ENCODE measurements at places on chromosomes 13 and 19. TPM values are rescaled to one million over a fixed set of nuclear protein-coding genes. Genes with fewer than 3 reads are reported as not detected.
A peak's percentile ranks its signal among the peaks of the same experiment; 100 is the strongest.

- H3K4me1 ChIP-seq, result no peaks in the 10 kb centered on the region
- no peak overlapping the region for H3K4me3 ChIP-seq
- H3K27ac ChIP-seq, result no peak overlapping the region
- no peaks in the 10 kb centered on the region for H3K27me3 ChIP-seq
Observed at GRCh38 chr13:39684531-39685137, 29.2 kb downstream of the COG6 start.

GRCh38 chr19:40502647-40503319, 36.0 kb downstream of the SPTBN4 start:
- H3K4me3 ChIP-seq, result no peak overlapping the region
- no peak overlapping the region for H3K27ac ChIP-seq
- H3K27me3 ChIP-seq, result peaks cover 18% of the 10 kb centered on the region
- H3K4me1 ChIP-seq, result no peaks in the 10 kb centered on the region

GRCh38 chr19:42693760-42694350, 46.4 kb downstream of the PSG3 start:
- no peaks in the 10 kb centered on the region for H3K36me3 ChIP-seq
- no peaks in the 10 kb centered on the region for H3K4me1 ChIP-seq
- DNase-seq, result no peak
- peaks cover 4% of the 10 kb centered on the region for H3K27me3 ChIP-seq
- H3K4me3 ChIP-seq, result no peak overlapping the region
- no peak overlapping the region for H3K27ac ChIP-seq

DNA sequence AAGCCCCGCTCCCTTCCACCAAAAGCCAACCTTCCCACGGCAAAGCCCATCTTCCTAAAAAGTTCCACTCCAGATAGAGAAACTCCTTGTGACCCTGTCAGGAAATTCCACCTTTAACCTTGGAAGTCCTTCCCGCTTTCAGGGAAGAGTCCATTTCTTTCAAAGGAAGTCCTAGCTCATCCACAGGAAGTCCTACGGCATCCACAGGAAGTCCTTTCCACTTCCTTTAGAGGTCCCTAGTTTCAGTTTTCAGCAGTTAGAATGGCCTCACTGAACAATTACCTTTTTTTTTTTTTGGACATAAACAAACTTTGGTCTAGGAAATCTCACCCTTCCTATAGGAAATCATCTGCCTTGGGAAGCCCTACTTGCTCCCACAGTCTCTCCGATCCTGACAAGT, 31.7 kb downstream of the TRPM4 start:
- H3K27ac ChIP-seq, result no peak overlapping the region
- H3K4me1 ChIP-seq, result no peaks in the 10 kb centered on the region
- H3K36me3 ChIP-seq, result no peaks in the 10 kb centered on the region
- H3K27me3 ChIP-seq, result peaks cover 7% of the 10 kb centered on the region

GRCh38 chr19:39139305-39139874, 13.8 kb downstream of the PAK4 start:
- no peak overlapping the region for H3K27ac ChIP-seq
- no peaks in the 10 kb centered on the region for H3K36me3 ChIP-seq
- DNase-seq, result no peak
- no peaks in the 10 kb centered on the region for H3K4me1 ChIP-seq
- no peak overlapping the region for H3K4me3 ChIP-seq
- no peaks in the 10 kb centered on the region for H3K27me3 ChIP-seq

GRCh38 chr19:12325690-12326089, 7.7 kb downstream of the ZNF563 start:
- peaks cover 6% of the 10 kb centered on the region for H3K4me1 ChIP-seq
- H3K36me3 ChIP-seq, result peaks cover 10% of the 10 kb centered on the region
- no peaks in the 10 kb centered on the region for H3K27me3 ChIP-seq
- no peak for DNase-seq
- H3K27ac ChIP-seq, result no peak overlapping the region
- H3K4me3 ChIP-seq, result no peak overlapping the region

DNA sequence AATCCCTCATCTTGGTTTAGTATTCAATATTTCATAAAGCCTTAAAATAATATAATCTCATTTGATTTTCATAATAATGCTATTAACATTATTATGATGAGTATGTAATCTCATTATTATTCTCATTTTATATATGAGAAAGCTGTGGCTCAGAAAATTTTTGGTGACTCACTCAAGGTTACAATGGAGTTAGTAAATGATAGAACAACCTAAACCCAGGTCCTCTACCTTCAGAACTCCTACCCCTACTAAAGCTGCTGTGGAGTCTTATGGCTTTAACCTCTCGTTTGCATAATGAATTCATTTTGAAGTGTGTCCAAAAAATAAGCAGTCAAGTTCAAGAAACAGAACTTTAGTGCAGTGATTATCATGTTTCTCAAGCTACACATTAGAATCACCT, 226.3 kb downstream of the TBC1D4 start:
- DNase-seq, result no peak
- H3K27ac ChIP-seq, result no peak overlapping the region
- H3K27me3 ChIP-seq, result no peaks in the 10 kb centered on the region
- no peak overlapping the region for H3K4me3 ChIP-seq
- H3K4me1 ChIP-seq, result no peaks in the 10 kb centered on the region
- no peaks in the 10 kb centered on the region for H3K36me3 ChIP-seq

GRCh38 chr13:51034906-51035305, 76.2 kb downstream of the C13orf42 start:
- peaks cover 3% of the 10 kb centered on the region for H3K27me3 ChIP-seq
- H3K4me1 ChIP-seq, result no peaks in the 10 kb centered on the region
- no peak overlapping the region for H3K27ac ChIP-seq

DNA sequence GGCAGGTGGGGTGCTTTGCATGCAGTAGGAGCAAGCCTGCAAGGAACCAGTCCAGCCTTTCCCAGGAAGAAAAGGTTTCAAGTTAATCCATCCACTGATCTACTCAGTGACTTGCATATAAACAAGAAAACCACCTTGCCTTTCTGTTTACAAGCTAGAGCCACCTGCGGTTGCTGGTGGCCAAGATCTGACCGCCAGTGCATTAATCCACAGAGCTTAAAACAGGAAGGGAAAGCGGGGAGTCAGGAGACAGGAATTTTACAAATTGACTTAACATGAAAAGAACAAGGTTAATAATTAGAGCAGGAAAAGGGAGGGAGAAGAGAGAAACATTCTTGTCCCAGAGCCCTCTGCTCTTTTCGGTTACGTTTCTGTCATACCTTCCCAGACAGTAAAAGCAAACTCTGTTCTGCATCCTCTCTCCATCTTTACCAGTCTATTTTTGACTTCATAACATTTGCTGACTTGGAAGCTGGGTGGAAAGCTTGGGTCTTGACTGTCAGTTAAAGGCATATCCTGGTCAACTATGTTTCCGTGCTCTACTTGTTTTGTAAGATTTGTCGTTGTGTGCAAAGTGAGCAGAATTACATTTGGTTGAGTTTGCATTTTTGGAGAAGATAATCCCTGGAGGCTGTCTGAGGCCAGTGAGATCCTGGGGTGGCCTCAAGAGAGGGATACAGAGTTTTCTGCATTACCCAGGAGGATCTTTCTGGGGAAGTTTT, 760.6 kb downstream of the EFNB2 start:
- no peak overlapping the region for H3K27ac ChIP-seq
- no peak overlapping the region for H3K4me3 ChIP-seq
- DNase-seq, result no peak
- H3K27me3 ChIP-seq, result no peaks in the 10 kb centered on the region
- no peaks in the 10 kb centered on the region for H3K4me1 ChIP-seq
- no peaks in the 10 kb centered on the region for H3K36me3 ChIP-seq

GRCh38 chr19:1518471-1518870, 5.4 kb upstream of the PLK5 start:
- peaks cover 25% of the 10 kb centered on the region for H3K27me3 ChIP-seq
- no peak for DNase-seq
- H3K4me3 ChIP-seq, result no peak overlapping the region
- no peak overlapping the region for H3K27ac ChIP-seq
- peaks cover 3% of the 10 kb centered on the region for H3K4me1 ChIP-seq
- H3K36me3 ChIP-seq, result no peaks in the 10 kb centered on the region

DNA sequence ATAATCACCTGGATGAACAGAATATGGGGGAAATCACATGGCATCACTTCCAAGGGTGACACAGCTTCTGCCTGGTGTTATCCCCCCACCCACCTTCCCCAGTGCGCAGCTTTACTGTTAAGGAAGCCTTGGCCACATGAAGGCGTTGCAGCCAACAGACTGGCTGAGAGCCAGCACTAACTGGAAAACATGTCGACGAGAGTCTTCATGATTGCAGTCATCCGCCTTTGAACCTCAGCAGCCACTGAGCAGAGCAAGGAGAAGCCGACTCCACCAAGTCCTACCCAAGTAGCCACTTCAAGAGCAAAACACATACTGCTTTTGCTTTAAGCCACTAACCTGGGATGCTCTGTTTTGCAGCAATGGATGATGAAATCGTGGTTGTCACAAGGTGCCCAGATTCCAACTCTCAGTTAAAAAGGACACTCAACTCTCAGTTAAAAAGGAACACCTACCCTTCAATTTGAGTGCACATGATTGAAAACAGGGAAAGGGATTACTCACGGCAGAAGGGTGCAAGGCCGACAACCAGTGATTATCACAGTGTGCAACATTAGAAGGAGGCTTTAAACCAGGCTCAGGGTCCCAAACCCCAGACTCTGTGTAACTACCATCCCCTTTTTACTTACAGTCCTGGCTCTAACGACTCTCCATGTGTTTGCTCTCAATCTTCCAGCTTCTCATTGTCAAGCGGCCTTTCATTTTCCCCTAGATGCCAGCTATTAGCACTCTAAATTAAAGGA, 149.1 kb downstream of the KLF12 start:
- H3K4me3 ChIP-seq, result no peak overlapping the region
- no peaks in the 10 kb centered on the region for H3K27me3 ChIP-seq
- H3K4me1 ChIP-seq, result peaks cover 12% of the 10 kb centered on the region
- no peak for DNase-seq

GRCh38 chr13:113901642-113902041, 37.8 kb upstream of the GAS6 start:
- no peak overlapping the region for H3K27ac ChIP-seq
- H3K4me3 ChIP-seq, result no peak overlapping the region
- H3K36me3 ChIP-seq, result no peaks in the 10 kb centered on the region
- H3K4me1 ChIP-seq, result no peaks in the 10 kb centered on the region
- no peak for DNase-seq

DNA sequence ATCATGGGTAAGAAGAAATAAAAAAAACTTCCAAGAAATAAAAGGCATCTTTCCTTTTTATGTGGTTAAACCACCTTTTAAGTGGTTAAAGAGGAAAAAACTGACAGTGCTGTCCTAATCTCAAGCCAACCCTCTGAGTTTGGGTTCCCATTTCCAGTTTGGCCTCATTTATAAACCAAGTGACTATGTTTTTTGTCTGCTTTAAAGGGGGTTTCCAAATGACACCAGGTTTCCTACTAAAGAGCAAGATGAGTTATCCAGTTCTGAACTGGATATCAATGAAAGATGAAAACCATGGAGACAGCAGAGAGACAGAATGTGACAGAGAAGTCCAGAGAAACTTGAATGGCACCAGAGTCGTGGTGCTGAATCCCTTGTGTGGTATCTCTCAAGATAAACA, 251.5 kb downstream of the ABCC4 start:
- H3K36me3 ChIP-seq, result no peaks in the 10 kb centered on the region
- no peak for DNase-seq
- no peaks in the 10 kb centered on the region for H3K4me1 ChIP-seq

DNA sequence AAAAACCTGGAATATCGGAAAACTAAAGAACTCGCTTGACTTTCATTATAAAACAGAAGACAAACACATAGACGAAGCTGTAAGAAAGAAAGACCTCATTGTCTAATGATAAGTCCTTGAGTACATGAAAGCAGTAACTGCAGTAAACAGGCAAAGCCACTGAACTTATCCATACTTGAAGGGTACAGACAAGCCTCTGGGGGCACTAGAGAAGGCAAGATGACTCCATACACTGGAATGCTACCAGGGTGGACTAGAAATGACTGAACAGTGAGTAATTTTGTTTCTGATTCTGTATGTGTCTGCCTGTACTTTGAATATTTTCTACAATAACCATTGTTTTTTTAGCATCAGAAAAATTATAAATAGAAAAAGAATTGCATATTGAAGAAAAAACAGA, 507.9 kb downstream of the UQCRFS1 start:
- H3K4me1 ChIP-seq, result no peaks in the 10 kb centered on the region
- DNase-seq, result no peak
- H3K27me3 ChIP-seq, result no peaks in the 10 kb centered on the region
- no peak overlapping the region for H3K27ac ChIP-seq
- no peak overlapping the region for H3K4me3 ChIP-seq

- no peaks in the 10 kb centered on the region for H3K4me1 ChIP-seq
- H3K27ac ChIP-seq, result no peak overlapping the region
- H3K27me3 ChIP-seq, result no peaks in the 10 kb centered on the region
- H3K4me3 ChIP-seq, result no peak overlapping the region
Observed at GRCh38 chr13:43573361-43573740, 213.4 kb downstream of the ENOX1 start.

GRCh38 chr13:43227721-43228120, 204.3 kb downstream of the DNAJC15 start:
- no peaks in the 10 kb centered on the region for H3K27me3 ChIP-seq
- no peak overlapping the region for H3K27ac ChIP-seq
- no peak overlapping the region for H3K4me3 ChIP-seq
- H3K4me1 ChIP-seq, result no peaks in the 10 kb centered on the region

DNA sequence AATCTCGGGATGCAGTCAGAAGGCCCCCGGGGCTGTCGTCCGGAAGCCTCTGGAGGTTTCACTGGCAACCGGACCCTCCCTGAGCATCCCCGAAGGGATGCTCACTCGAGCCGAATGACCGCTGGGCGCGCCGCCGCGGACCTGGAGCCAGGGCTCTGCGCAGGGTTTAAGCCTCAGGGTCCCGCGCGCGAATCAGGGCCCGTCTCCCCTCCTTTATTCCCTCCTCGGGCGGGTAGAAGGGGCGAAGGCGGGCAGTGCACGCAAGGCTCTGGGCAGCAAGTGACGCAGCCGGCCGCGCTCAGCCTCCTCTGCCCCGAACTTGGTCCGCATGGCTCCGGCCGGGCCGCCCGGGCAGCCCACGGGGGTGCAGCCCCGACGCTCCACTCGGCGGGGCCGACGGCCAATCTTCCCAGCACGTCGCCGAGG, 572 bp downstream of the SHISA2 start:
- no peaks in the 10 kb centered on the region for H3K36me3 ChIP-seq
- H3K27ac ChIP-seq, result no peak overlapping the region
- peak; percentile 5 for DNase-seq
- no peak overlapping the region for H3K4me3 ChIP-seq
- peaks cover 5% of the 10 kb centered on the region for H3K4me1 ChIP-seq
- H3K27me3 ChIP-seq, result peaks cover 31% of the 10 kb centered on the region

- no peak for DNase-seq
- no peaks in the 10 kb centered on the region for H3K27me3 ChIP-seq
- H3K4me3 ChIP-seq, result no peak overlapping the region
Observed at GRCh38 chr19:7482584-7483439, 6.0 kb downstream of the PEX11G start.

GRCh38 chr13:49679246-49679645, 12.0 kb downstream of the EBPL start:
- H3K4me3 ChIP-seq, result no peak overlapping the region
- H3K4me1 ChIP-seq, result peaks cover 7% of the 10 kb centered on the region

Gene IGFL1
- total RNA-seq, result not detected

Gene ATP8A2
- not detected for total RNA-seq

Gene LCP1
- 243 TPM for total RNA-seq

Gene ZNF317
- 65.2 TPM for total RNA-seq

Gene CNN1
- not detected for total RNA-seq

Gene PRR20B
- not detected for total RNA-seq

Gene DCT
- total RNA-seq, result 0.10 TPM

Gene NRTN
- total RNA-seq, result 0.36 TPM

Gene SBK3
- not detected for total RNA-seq

Gene CEACAM5
- not detected for total RNA-seq

Gene PIBF1
- 42.2 TPM for total RNA-seq

Gene ZNF121
- total RNA-seq, result 48.0 TPM

Gene PRTN3
- not detected for total RNA-seq

Gene ZNF837
- total RNA-seq, result 4.2 TPM

Gene ZNF586
- total RNA-seq, result 51.3 TPM

Gene KDELR1
- total RNA-seq, result 62.7 TPM

Gene LATS2
- 2.9 TPM for total RNA-seq

Gene FGF21
- not detected for total RNA-seq

Gene GJA3
- total RNA-seq, result 0.59 TPM

All from B cell (primary cell).